ENCODE measurements at places on chromosomes 2 and 18. TPM values are rescaled to one million over a fixed set of nuclear protein-coding genes. Genes with fewer than 3 reads are reported as not detected.
A peak's percentile ranks its signal among the peaks of the same experiment; 100 is the strongest.

The CYS1 gene
- total RNA-seq, result 12.2 TPM

DNA sequence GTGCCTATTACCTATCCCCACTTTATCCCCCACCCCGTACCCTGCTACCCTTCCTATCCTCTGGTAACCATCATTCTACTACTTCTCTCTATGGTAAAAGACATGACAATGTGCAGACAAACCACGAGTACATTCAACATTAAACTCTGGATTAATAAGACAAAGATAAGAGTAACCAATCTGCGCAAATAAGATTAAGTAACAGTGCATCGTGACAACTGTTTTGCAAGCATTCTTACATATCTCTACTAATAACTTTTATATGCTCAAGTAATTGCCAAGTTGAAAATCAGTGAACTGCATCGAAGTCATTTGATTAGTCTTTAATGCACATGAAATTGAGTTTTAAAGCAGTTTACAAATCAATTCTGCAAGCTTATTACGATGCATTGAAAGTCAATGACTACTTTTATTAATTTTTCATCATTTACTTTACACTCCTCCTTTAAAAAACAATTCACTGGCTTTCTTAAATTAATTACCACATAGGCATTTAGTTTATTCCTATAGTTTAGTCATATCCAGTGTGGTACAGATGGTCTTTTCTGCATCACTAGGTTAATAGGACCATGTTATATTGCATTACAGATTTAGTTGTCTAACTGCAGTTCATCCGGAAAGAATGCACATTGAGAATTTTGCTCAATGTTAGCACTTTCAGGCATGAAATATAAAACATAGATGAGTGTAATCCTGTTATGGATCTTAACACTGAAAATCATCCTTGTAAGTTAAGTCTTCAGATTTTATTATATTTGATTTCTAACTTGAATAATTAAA lies 178.1 kb downstream of the GCA start:
- DNase-seq, result no peak

DNA sequence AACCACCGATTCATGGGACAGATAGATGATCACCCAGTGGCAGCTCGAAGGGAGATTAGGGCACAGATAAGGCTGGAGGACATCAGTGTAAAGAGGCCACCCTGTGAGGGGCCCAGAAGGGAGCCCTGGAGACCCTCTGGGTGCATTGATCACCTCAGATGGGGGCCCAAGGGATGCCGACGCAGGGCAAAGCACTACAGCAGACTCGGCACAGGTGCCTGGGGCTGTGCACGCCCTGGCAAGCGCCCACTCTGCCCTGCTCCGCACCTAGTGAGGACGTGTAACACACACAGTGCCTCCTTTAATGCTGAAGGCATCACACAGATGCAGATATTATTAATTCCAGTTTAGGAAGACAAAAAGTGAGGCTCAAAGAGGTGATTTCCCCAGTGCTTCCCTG lies 9.5 kb downstream of the GYPC start:
- DNase-seq, result no peak

- DNase-seq, result no peak
These were observed 21.3 kb downstream of the SCN1A start for GRCh38 chr2:166106431-166107015.

DNA sequence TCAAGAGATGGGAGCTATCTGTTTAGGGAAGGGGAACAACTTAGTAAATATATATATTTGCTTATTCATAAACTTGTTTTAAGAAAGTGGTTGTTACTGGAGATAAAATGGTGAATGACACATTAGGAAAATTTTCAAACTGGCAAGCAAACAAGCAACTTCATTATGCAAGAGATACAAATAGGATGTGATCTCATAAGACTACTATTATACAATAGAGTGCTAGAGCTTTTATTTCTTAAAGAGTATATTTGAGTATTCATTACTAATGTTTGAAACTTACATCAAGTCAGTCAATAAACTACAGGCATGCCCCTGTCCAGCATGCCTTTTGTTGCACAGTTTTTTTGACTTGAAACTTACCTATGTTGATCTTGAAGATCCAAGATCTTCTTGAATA lies 355.2 kb upstream of the KCNJ3 start:
- DNase-seq, result no peak

DNA sequence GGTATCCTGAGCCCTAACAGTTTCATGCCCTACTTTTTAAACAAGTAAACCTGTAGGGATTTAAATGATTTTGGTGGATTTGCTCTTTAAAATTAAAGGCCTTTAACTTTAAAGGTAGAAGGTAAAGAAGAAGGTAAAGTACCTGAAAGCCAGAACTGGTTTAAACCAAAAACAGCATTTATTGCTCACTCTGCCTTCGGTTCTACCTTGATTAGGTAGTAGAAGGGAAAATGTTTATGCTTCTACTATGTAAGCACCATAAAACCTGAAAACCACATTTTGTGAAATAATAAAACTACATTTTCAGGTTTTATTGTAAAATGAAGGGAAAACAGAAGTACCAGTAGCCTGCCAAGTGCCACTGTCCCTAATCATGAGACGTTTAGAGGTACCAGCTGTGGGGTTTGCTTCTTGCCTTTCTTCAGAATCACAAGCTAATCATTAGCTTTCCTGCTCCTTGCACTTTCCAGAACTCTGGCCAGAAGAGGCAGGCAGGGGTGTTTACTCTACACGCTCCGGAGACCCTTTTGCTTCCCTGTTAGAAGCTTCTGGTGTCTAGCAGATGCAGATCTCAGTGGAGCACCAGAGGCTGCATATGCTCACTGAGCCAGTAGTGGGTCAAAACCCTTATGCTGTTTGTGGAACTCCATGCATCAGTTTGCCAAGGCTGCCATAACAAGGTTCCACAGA lies 33.3 kb downstream of the RPIA start:
- no peak for DNase-seq

- no peak for DNase-seq
These were observed 107.0 kb downstream of the RAPGEF4 start for GRCh38 chr2:172842511-172843265.

The NBEAL1 gene
- 14.8 TPM for total RNA-seq

DNA sequence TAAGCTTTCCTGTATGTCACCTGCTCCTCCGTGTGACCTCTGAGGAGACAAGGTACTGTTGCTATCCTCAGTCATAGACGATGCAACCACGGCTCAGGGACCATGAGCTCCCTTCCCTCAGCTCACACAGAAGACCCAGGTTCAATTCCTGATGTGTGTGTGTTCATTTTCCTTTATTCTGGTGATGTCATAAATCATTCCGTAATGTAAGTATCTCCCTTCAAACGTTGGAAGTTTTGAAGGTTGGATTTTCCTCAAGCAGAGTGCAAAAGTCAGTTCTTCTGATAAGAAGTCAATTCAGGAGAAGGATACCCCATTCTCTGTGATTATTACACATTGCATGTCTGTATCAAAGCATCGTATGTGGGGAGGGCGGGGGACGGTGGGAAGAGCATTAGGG lies 118.9 kb upstream of the FAM136A start:
- no peak for DNase-seq

The SNTG2 gene
- 0.38 TPM for total RNA-seq

DNA sequence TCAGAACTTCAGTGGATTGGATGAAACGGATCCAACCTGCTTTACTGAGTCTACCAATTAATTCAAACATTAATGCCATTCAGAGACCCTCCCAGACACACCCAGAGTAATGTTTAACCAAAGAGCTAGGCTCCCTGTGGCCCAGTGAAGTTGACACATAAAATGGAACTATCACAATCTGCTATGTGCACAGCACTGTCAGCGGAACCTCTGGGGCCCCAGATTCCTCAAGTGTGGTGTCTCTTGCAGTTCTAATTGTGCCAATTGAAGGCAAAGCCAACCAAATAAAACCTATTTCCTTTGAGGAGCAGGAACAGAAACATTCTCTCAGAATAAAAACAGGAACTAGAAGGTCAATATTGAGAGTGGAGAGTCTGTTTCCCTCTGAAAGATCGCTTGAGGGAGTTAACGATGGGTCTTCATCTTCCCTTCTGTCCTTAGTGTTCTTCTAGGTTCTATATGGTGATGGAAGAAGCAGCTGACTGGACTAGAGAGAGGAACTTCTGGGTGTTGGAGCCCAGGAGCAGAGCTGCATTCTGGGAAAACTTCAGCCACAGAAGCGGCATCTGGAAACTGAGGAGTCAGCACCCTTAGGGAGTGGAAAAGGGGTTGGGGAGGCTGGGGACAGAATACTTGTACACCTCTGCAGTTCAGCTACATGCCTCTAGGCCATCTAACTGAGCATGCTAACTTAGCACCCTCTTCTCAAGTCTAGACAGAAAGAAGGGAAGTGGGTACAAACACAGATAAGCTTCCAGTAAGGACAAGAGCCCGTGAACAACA lies 174.4 kb upstream of the FBXO11 start:
- DNase-seq, result no peak

DNA sequence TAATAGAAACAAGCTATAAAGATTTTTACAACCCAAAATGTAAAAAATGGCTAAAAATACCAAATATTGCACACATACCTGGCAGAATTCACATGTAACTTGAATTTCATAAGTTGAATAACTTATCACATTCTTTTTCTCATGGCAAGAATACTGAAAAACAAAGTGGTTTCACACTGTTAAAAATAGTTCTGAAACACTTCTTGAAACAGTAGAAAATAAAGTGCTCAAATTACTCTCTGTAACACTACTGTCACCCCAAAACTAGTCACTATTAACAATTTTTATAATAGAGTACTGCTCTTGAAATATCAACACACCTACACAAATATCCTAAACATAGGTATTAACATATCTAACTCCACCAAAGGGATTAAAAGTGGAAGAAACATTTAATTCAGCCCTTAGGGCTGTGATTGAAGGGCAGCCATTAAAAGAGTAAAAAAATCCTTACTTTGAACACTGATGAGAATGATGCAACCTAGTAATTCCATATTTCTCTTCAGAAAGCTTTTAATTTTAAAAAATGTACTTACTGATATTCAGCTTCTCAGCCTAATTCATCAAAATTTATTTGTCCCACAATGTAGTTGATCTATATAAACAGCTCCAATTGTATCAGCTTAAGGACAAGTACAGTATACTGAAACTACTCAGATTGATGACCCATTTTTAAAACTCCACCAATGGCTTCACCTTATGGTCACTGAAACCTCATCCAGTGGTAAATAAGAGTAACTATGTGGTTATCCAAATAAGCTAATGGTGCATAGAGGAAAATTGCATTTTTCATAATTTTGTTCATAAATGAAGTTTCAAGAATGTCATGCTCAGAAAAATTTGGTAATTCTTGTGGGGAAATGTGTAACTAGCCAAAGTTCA lies 31.4 kb downstream of the ATF2 start:
- DNase-seq, result no peak

GRCh38 chr18:24567199-24567598 lies 106.8 kb downstream of the HRH4 start:
- DNase-seq, result peak; percentile 48

The ATP8B1 gene
- 13.1 TPM for total RNA-seq

- no peak for DNase-seq
These were observed 9.7 kb downstream of the COBLL1 start for GRCh38 chr2:164831887-164832286.

DNA sequence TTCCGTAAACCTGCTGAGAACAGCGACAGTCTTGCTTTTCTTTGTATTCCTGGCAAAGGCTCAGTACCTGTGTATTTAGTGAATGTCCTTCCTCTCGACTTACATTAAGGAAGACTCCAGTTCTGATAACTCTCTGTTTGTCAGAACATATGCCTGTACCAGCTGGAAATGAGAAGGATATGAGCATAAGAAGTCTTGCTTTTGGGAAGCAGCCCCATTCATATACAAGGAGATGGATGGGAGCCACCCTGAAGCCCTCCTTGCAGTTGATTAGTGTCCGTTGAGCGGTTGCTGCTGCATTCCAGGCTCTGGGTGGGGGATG lies 59.8 kb downstream of the SH3BP4 start:
- no peak for DNase-seq

DNA sequence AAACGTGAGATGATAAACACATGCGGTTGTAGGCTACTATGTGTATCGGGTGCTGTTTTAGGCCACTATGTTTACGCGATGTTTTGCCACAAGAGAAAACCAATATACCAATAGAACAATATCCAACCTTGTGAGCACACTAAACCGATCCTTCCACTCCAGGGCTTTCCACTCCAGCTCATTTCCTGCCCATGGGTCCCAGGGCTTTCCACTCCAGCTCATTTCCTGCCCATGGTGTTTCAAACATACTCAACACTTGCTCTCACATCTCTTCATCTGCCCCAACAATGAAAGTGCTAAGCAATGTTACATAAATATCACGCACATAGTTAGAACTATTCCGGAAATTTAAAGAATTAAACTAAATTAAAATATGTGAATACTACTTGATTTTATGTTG lies 80.0 kb downstream of the EPB41L3 start:
- no peak for DNase-seq

- no peak for DNase-seq
These were observed 19.6 kb downstream of the EHBP1 start for GRCh38 chr2:62724886-62725711.

GRCh38 chr2:241762933-241763369 lies 13.7 kb upstream of the GAL3ST2 start:
- no peak for DNase-seq

GRCh38 chr2:164896226-164896625 lies 54.6 kb upstream of the COBLL1 start:
- no peak for DNase-seq

DNA sequence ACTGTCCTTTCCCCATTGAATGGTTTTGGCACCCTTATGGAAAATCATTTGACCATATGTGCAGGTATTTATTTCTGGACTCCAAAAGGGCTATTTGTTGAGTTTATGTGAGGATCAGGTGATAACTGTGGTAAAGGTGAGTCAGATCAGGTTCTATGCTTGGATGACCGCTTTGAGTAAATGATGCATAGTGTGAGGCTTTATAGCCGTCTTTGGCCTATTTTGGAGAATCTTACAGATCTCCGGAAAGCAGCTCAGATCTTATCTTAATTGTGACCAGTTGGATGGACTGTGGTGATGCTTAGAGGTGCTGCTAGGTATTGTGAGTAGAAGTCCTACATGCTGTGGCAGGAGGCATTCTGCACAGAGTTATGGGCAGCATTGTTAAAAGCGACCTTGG lies 126.2 kb downstream of the METTL8 start:
- peak; percentile 42 for DNase-seq

The NGEF gene
- total RNA-seq, result 3.6 TPM

DNA sequence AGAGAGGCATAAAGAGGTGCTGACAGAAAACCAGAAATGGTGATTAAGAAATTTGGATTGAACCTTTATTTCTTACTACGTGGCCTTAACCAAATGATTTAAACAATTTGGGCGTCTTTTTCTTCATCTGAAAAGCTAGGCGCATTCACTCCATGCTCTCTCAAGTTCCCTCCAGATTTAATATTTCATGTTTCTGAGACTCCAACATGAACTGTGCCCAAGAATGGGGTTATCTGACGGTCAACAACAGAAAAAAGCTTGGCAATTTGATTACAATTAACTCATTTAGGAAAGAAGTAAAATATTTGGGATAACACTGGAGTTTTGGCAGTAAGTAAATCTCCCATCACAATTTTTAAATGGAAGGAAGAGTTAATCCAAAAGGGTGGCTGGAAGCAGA lies 345.4 kb downstream of the ARHGAP15 start:
- no peak for DNase-seq

The FER1L5 gene
- not detected for total RNA-seq

DNA sequence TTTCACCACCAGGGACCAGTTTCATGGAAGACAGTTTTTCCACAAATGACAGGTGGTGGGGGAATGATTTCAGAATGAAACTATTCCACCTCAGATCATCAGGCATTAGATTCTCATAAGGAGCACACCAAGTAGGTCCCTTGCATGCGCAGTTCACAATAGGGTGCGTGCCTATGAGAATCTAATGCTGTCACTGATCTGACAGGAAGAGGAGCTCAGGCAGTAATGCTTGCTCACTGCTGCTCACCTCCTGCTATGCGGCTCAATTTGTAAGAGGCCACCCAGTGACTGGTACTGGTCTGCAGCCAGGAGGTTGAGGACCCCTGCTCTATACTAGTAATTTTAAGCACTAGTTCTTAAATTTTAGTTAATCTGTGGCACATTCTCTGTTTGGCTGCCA lies 107.8 kb downstream of the IKZF2 start:
- no peak for DNase-seq

Data from kidney epithelial cell (primary cell).